ENCODE measurements at places on chromosomes 13 and 19.

- no peak for DNase-seq
These were observed 16.4 kb upstream of the ZNF331 start for GRCh38 chr19:53521373-53522202.

- peak; percentile 78 for DNase-seq
These were observed 9.7 kb upstream of the GIPC1 start for GRCh38 chr19:14505488-14506239.

- DNase-seq = no peak
These were observed 431.7 kb downstream of the SLITRK1 start for GRCh38 chr13:83450591-83450990.

- no peak for DNase-seq
These were observed 230.8 kb downstream of the DLEU7 start for GRCh38 chr13:50612717-50613116.

- DNase-seq = peak; percentile 60
These were observed 10.5 kb upstream of the TINCR start for GRCh38 chr19:5578097-5578846.

GRCh38 chr19:16559780-16560276 is 12.4 kb downstream of the SLC35E1 start:
- no peak for DNase-seq

- no peak for DNase-seq
These were observed 353.3 kb upstream of the HTR2A start for GRCh38 chr13:47250146-47250545.

- DNase-seq = peak; percentile 93
These were observed at the start of gene ZNF14 for GRCh38 chr19:19732579-19733501. ZNF14 (minus strand) TSS chr19:19733112; CDS start chr19:19732958, 154 bp downstream.

- DNase-seq = no peak
These were observed 29.0 kb downstream of the BTBD2 start for GRCh38 chr19:1986357-1987162.

DNA sequence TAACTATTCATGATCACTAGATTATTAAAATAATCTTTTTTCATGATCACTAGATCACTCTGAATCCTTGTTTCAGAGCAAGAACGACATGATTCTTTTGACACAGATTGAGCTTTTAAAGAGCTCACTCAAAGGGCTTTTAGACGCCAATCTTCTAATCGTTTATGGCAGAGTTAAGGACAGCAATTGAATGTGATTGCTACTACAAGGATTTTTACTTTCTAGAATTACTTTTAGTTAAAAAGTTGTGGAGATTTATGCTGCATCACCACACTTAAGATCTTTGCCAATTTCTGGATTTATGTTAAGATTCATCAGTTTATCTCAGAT is 1.3 kb downstream of the EXOSC8 start:
- no peak for DNase-seq

- DNase-seq = no peak
These were observed 5.0 kb downstream of the VSTM2B start for GRCh38 chr19:29530540-29531457.

DNA sequence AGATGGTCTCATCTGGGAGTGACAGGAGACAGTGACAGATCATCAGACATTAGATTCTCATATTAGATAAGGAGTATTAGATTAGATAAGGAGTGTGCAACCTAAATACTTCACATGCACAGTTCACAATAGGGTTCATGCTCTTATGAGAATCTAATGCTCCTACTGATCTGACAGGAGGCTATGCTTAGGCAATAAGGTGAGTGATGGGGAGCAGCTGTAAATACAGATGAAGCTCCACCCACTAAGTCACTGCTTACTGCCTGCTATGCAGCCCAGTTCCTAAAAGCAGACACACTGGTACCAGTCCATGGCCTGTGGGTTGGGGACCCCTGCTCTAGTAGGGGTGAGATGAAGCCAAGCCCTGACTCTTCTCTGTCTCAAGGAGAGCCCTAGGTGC is 10.0 kb upstream of the IGFL3 start:
- DNase-seq = no peak

All from CD4-positive, alpha-beta T cell treated with Interleukin-15 for 4 hours (primary cell).